Activated effector memory CD4-positive, alpha-beta T cell treated with Interleukin-2 at 50 U/mL for 16 hours (primary cell): ENCODE measurements at places on chromosomes 5 and 9.

DNA sequence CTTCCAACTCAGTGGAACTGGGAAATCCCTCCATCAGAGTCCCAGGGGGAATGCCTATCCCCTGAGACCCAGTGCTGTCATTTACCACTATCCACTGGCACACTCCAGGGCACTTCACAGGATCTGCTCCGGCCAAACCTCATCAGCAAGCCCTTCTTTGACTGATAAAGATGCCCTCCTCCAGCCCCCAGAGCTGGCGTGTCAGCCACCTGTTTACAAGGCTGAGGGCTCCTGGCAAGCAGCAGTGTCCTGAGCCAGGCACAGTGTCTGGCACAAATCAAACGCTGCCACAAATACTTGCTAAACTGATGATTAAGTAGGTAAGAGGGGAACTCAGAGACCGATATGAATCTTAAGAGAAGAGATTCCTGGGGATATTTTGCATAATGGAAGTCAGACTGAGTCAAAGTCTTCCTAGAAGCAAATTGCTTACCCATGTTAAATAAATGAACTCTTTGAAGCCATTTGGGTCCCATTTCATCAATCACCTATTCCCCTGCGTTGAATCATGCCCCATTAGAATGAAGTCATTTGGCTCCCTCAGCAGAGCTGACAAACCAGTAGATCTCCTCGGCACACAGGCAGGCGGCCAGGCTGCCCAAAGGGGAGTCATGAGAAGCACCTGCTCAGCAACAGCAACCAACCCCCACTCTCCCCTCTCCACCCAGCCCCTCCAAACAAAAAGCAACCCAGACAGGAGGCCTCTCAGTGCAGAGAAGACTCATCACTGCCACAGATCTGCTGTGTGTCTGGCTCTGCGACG, 97.4 kb downstream of the CDK5RAP2 start:
- no peak for DNase-seq

DNA sequence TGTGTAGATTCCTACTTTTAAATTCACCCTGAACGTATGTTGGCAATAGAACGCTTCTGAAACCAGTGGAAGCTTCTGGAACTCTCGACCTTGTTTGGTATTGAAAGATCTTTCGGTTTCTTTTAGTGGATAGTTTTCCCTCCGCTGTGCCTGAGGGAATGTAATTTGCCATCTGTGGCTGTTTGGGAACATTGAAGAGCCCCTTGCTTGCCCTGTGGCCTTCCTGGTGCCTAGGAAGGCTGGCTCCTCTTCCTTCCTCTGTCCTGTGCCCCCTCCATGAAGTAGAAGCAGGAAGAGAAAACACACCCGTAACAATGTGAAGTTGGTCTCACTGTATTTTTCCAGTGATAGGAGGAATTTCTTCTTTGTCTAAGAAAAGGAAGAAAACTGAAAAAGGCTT, 274.3 kb downstream of the AOPEP start:
- no peak for DNase-seq

GRCh38 chr5:127909066-127909465, 174.5 kb upstream of the SLC12A2 start:
- DNase-seq: no peak

GRCh38 chr9:81720450-81721086, 31.2 kb upstream of the TLE1 start:
- DNase-seq: no peak

GRCh38 chr9:110334183-110334582, 3.5 kb downstream of the TXNDC8 start:
- no peak for DNase-seq

DNA sequence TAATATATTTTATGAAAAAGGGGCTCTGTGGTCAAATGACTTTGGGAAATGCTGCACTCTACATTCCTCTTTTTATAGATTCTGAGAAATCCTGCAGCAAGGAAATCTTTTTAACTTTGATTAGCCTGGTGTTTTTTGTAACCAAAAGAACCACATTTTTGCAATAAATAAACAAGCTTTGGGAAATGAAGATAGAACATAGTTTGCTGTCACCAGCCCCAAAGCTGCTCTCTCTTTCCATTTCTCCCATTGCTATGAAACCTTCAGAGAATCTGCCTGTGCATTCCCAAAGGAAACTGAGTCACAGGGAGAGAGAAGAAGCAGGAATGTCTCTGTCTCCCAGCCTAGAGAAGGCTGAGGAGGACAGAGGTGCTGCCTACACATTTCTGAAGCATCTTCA, 59.0 kb downstream of the COL15A1 start:
- no peak for DNase-seq

DNA sequence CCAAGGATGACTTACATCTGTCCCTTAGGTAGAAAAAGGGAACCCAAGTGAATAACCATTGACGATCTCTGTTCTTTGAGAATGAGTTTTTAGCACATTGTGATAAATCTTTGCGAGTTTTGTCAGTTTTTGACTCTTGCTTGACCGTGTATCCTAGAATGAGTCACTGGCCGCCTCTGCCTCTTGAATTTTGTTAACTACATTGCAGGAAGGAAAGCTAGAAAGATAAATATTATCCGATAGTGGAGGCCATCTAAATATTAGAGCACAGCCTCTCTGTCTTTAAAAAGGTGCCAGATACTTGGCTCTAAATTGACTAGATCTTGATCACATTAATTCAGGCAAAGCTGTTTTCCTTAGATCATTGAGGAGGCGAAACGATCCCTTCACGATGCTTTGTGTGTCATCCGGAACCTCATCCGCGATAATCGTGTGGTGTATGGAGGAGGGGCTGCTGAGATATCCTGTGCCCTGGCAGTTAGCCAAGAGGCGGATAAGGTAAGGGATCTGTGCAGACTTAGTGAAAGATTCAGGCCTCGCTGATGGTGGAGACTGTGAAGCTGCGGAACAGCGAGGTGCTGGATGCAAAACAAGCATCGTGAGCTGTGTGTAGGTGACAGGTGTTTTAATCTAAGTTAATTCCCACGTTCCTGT, 12.2 kb downstream of the CCT5 start:
- DNase-seq: no peak

DNA sequence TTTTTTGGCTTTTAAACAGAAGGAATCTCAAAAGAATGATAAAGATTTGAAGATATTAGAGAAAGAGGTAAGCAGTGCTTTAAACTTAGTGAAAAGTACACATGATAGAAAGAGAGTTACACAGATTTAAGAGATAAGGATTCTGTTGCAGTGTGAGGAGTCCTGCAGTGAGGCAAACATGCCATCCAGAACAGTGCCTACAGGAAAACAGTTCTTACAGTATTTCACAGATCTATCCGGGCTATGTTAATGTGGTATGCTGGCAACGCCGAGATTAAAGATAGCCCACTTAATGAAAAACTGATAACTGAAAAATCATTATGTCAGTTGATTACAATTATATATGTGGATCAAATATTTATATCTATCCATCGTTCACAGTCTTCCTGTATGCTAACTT, 7.2 kb downstream of the HMMR start:
- DNase-seq: no peak

GRCh38 chr5:174533751-174534241, 190.6 kb upstream of the MSX2 start:
- no peak for DNase-seq

GRCh38 chr5:179872055-179872827, 13.6 kb upstream of the MRNIP start:
- DNase-seq: no peak

DNA sequence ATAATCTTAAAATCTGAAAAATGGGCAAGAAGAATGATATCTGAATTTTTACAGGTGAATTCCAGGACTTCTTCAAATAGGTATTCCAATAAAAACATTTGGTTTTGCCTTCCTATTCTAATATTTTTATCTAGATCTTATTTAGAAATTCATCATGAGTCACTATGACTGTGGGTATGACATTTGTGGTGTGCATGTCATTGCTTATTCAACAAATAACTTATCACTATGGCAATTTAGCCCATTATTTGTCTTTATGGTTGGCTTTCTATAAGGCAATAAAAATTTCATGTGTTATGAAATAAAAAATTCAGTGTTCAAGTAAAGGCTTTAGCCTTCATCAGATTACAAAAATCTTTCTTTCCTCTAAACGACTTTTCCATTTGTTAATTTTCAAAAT, 1139.6 kb upstream of the NUDT12 start:
- no peak for DNase-seq

GRCh38 chr5:1762121-1762882, 37.3 kb downstream of the MRPL36 start:
- no peak for DNase-seq

DNA sequence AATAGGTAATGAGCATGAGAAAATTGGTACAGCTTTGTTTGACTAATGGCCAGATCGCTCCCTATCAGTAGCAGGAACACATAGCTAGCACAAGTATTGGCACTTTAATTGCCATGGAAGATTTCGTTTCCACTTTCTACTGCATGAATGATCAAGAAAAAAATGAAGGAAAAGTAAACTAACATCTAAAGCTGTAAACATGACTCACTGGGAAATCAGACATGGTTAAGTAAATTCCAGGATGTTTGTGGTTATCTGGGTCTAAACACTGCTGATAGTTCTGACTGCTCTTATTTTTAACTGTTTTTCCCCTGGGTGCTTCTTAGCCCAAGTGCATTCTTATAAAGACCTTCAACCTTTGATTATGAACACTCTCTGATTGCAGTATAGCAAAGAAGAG, 388.9 kb downstream of the NR2F1-AS1 start:
- no peak for DNase-seq

GRCh38 chr9:76608575-76609273, 149.7 kb downstream of the GCNT1 start:
- no peak for DNase-seq

GRCh38 chr5:100026606-100027005, 508.6 kb upstream of the FAM174A start:
- DNase-seq: no peak

GRCh38 chr9:111102793-111103464, 64.7 kb upstream of the LPAR1 start:
- no peak for DNase-seq
